Neuronal stem cell (in vitro differentiated cells): ENCODE measurements at places on chromosomes 3 and 15.
A peak's percentile ranks its signal among the peaks of the same experiment; 100 is the strongest.

GRCh38 chr3:28109829-28110228, 131.6 kb upstream of the CMC1 start:
- H3K36me3 ChIP-seq: no peaks in the 10 kb centered on the region
- no peak overlapping the region for H3K27ac ChIP-seq
- H3K27me3 ChIP-seq: no peaks in the 10 kb centered on the region
- no peaks in the 10 kb centered on the region for H3K4me1 ChIP-seq
- H3K4me3 ChIP-seq: no peak overlapping the region

DNA sequence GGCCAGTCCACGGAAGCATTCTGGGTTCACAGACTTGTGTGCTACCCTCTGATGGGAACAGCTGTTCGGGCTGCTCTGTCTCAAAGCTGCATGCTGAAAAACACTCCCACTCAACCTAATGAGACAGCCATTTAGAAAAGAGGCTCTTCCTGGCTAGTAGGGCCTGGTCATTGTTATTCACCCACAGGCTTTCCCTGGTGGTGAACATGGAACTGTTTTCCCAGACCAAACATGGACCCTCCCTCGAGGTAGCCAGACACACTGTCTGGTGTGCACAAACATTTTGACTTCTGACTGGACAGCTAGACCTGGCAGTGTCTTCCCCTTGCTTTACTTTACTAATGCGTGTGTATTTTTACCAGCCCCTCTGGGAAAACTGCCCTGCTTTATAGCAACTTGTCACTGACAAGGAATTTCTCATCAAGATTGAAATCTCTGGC, 39.0 kb downstream of the MECOM start:
- no peaks in the 10 kb centered on the region for H3K36me3 ChIP-seq
- no peak overlapping the region for H3K27ac ChIP-seq
- DNase-seq: no peak
- H3K4me3 ChIP-seq: no peak overlapping the region

GRCh38 chr15:27861171-27861570, 237.9 kb downstream of the OCA2 start:
- no peak overlapping the region for H3K27ac ChIP-seq
- H3K4me1 ChIP-seq: peaks cover 1% of the 10 kb centered on the region
- no peak for DNase-seq
- no peaks in the 10 kb centered on the region for H3K36me3 ChIP-seq
- H3K4me3 ChIP-seq: no peak overlapping the region

DNA sequence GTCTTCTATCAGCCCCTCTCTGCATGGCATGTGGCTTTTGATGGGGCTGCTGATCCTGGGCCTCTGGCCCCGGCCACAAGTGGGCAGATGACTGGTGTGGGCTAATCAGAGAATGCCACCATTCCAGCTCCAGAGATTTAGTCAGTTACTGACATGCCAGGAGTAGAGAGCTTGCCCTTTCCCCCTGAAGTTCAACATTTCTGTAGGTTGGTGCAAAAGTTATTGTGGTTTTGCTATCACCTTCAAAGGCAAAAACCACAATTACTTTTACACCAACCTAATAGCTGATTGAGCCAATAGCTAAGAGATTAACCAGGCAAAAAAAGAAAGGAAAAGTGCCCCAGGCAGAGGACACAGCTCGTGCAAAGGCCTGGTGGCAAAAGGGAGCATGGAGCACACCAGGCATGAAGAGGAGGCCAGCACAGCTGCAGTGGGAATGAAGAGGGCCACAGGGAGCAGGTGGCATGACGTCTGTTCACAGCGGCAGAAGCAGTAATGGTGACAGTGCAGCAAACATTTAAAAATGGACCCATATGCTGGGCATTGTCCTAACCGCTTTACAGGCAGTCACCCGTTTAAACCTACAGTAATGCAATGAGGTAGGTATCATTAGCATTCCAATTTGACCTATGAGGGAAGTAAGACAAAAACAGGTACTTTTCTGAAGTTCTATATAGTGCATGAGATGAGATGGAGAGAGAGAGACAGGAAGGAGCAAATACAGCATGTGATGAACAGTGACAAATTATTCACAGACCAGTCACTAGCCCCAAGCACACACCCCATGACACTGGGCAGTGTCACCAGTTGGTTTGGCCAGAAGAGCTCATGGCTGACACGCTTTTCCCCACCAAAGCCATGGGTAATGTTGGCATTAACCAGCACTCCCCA, 373.0 kb upstream of the PROK2 start:
- no peak overlapping the region for H3K4me3 ChIP-seq
- peaks cover 7% of the 10 kb centered on the region for H3K4me1 ChIP-seq
- H3K27ac ChIP-seq: no peak overlapping the region
- H3K36me3 ChIP-seq: no peaks in the 10 kb centered on the region

- H3K36me3 ChIP-seq: peaks cover 5% of the 10 kb centered on the region
- peaks cover 29% of the 10 kb centered on the region for H3K4me1 ChIP-seq
- H3K27me3 ChIP-seq: no peaks in the 10 kb centered on the region
- no peak for DNase-seq
- peak overlapping the region; percentile 87 for H3K4me3 ChIP-seq
Observed at GRCh38 chr15:73684581-73685455, 635 bp downstream of the CD276 start.

DNA sequence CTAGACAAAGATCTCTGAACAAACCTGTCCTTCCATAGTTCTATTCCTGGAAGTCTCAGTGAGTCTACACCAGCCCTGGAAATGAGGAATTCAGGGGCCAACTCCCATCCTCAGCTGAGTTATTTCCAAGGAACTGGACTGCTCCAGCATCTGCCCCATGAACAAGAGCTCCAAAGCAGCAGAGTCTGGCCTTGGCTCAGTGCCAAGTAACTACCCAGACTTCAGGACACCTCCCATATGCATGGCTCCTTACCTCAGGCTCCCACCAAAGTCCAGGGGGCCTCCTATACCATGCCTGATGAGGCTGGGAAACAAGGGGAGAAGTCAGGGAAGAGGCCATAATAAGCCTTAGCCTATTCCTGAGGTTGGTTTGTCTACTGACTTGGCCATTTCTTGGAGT, 45.0 kb downstream of the FAIM start:
- no peak overlapping the region for H3K4me3 ChIP-seq
- peaks cover 65% of the 10 kb centered on the region for H3K36me3 ChIP-seq

- no peaks in the 10 kb centered on the region for H3K27me3 ChIP-seq
- no peak for DNase-seq
- no peaks in the 10 kb centered on the region for H3K4me1 ChIP-seq
Observed at GRCh38 chr15:36784098-36784670, 204.8 kb downstream of the CDIN1 start.

- no peak for DNase-seq
- no peak overlapping the region for H3K27ac ChIP-seq
- no peaks in the 10 kb centered on the region for H3K27me3 ChIP-seq
- no peak overlapping the region for H3K4me3 ChIP-seq
Observed at GRCh38 chr3:152304160-152304559, 35.4 kb downstream of the MBNL1 start.

GRCh38 chr3:189457631-189458412, 173.4 kb upstream of the TP63 start:
- no peaks in the 10 kb centered on the region for H3K4me1 ChIP-seq
- no peak for DNase-seq
- no peak overlapping the region for H3K27ac ChIP-seq
- no peaks in the 10 kb centered on the region for H3K36me3 ChIP-seq
- no peaks in the 10 kb centered on the region for H3K27me3 ChIP-seq
- no peak overlapping the region for H3K4me3 ChIP-seq

DNA sequence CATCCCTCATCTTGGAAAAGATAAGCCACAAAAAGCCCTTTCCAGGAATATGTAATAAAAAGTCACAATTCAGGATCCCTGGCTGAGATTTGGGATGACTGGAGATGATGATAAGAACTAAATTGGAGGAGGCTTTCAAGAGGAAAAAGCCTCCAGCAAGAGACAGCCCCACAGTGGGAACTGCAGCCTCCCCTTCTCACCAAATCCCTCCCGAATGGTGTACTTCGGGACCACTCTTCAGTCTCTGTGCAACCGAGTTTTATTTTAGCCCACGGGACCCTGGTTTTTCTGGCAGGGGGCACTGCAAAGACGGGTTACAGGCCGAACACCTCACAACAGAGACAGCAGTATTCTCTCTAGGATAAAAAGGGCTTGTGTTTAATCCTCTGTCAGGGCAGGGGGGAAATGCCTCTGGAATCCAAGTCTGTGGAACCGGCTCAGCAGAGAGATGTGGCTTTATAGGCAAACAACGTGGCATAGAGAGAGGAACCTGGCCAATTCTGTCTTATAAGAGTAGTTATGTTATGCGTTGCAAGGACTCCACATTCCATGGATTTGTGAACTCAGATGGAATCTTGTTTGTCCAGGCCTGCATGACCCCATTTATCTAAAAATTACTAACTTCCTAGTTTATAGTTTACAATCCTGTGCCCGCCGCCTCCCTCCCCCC, 1.2 kb upstream of the LMCD1 start:
- peaks cover 16% of the 10 kb centered on the region for H3K4me1 ChIP-seq
- H3K4me3 ChIP-seq: no peak overlapping the region
- no peaks in the 10 kb centered on the region for H3K36me3 ChIP-seq
- no peaks in the 10 kb centered on the region for H3K27me3 ChIP-seq

DNA sequence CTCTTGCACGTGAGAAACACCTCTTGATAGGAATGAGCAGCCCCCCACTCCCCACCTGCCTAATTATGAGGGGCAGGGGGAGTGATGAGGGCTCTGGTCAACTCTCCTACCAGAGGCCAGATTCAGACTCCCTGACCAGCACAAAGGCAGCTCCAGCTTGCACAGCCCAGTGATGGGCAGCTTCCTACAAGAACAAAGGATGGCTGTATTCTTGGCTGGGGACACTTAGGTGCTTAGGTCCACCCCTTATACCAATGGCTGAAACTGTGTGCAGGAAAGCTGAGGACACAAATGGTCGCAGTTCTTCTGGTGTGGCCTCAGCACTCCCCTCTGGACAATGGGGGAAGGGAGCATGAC, 81.8 kb downstream of the IQSEC1 start:
- no peaks in the 10 kb centered on the region for H3K27me3 ChIP-seq
- no peaks in the 10 kb centered on the region for H3K36me3 ChIP-seq
- no peak overlapping the region for H3K27ac ChIP-seq
- H3K4me1 ChIP-seq: peaks cover 25% of the 10 kb centered on the region

DNA sequence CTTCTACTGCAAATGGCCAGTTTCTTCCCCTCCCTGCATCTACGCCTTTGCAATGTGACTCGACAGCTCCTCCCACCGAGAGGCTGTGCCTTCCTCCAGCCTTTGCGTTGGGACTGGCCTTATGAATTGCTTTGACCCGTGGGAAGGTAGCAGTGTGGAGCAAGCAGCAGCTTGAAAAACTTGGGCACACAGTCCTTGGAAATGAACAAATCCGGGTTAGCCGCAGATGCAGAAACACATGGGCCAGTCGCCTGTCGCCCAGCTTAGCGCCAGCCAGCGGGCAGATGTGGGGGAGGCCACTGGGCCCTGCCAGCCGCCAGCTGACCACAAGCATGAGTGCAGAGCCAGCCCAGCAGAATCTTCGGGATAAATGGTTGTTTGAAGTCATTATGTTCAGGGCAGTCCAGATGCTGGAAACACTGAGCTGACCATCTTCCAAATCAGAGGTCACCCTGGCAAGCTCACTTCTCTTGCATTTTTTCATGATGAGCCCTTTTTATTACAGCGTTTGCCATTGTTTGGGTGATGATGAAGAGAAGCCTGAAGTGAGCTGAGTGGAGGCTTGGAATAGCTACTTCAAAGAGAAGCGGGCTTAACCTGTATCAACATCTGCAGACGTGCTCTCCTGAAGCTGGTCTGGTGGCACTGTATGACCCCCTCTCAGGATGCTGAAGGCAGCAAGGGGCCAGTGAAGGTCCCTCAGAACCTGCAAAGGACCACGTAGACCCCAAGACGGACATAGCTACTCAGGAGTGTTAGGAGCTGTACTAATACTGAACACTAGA, 9.8 kb downstream of the SELENOS start:
- no peak overlapping the region for H3K4me3 ChIP-seq
- H3K27ac ChIP-seq: no peak overlapping the region
- no peaks in the 10 kb centered on the region for H3K4me1 ChIP-seq
- H3K36me3 ChIP-seq: peaks cover 12% of the 10 kb centered on the region
- no peaks in the 10 kb centered on the region for H3K27me3 ChIP-seq
- no peak for DNase-seq

GRCh38 chr3:119586733-119587172, 7.5 kb downstream of the ADPRH start:
- H3K36me3 ChIP-seq: peaks cover 3% of the 10 kb centered on the region
- no peaks in the 10 kb centered on the region for H3K4me1 ChIP-seq
- no peak overlapping the region for H3K4me3 ChIP-seq
- no peak overlapping the region for H3K27ac ChIP-seq
- peaks cover 17% of the 10 kb centered on the region for H3K27me3 ChIP-seq
- DNase-seq: no peak

- peaks cover 1% of the 10 kb centered on the region for H3K4me1 ChIP-seq
- peaks cover 20% of the 10 kb centered on the region for H3K36me3 ChIP-seq
- DNase-seq: no peak
- no peak overlapping the region for H3K4me3 ChIP-seq
Observed at GRCh38 chr15:72339777-72340177, 19.8 kb upstream of the CELF6 start.

DNA sequence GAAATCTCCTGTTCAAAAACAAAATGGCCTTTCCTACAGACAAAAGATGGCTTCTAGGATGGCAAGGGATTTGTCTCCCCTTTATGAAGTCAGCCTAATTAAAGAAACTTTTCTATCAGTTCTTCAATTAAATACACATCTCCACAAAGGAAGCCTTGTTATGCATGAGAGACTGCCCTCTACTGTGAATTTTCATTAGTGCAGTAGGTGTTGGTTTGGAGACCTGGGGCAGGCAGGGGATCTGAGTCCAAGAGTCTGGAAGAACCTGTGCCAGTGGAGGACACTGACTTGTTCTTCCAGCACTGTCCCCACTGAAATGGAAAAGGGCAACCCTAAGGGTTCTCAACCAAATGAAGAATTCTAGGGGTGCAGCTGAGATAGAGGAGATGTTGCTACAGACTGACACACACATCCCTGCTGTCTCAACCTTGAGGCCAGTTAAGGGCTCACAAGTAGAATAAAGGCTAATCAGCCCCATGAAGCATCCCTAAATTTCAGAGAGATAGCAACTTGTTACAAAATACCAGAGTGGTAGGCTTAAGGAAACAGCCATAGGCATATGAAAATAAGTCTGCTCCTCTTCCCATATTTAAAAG, 174.0 kb upstream of the PRICKLE2 start:
- peaks cover 5% of the 10 kb centered on the region for H3K4me1 ChIP-seq
- DNase-seq: peak; percentile 51
- H3K27me3 ChIP-seq: no peaks in the 10 kb centered on the region
- H3K27ac ChIP-seq: no peak overlapping the region

GRCh38 chr3:20837676-20838302, 651.8 kb upstream of the SGO1 start:
- H3K27me3 ChIP-seq: no peaks in the 10 kb centered on the region
- no peaks in the 10 kb centered on the region for H3K36me3 ChIP-seq
- H3K27ac ChIP-seq: no peak overlapping the region
- no peak overlapping the region for H3K4me3 ChIP-seq

GRCh38 chr3:142660893-142661292, 62.9 kb upstream of the TRPC1 start:
- DNase-seq: no peak
- H3K27ac ChIP-seq: no peak overlapping the region
- no peaks in the 10 kb centered on the region for H3K36me3 ChIP-seq
- no peaks in the 10 kb centered on the region for H3K27me3 ChIP-seq

GRCh38 chr15:66292571-66293418, 573 bp upstream of the DIS3L start:
- peaks cover 12% of the 10 kb centered on the region for H3K4me1 ChIP-seq
- peak overlapping the region; percentile 54 for H3K4me3 ChIP-seq
- DNase-seq: no peak
- no peaks in the 10 kb centered on the region for H3K36me3 ChIP-seq
- no peak overlapping the region for H3K27ac ChIP-seq

- DNase-seq: no peak
- no peak overlapping the region for H3K27ac ChIP-seq
- no peak overlapping the region for H3K4me3 ChIP-seq
- H3K4me1 ChIP-seq: no peaks in the 10 kb centered on the region
- H3K27me3 ChIP-seq: no peaks in the 10 kb centered on the region
- no peaks in the 10 kb centered on the region for H3K36me3 ChIP-seq
Observed at GRCh38 chr3:182027366-182027765, 315.6 kb downstream of the SOX2 start.
